ENCODE measurements at places on chromosomes 7 and 10. TPM values are rescaled to one million over a fixed set of nuclear protein-coding genes. Genes with fewer than 3 reads are reported as not detected.

DNA sequence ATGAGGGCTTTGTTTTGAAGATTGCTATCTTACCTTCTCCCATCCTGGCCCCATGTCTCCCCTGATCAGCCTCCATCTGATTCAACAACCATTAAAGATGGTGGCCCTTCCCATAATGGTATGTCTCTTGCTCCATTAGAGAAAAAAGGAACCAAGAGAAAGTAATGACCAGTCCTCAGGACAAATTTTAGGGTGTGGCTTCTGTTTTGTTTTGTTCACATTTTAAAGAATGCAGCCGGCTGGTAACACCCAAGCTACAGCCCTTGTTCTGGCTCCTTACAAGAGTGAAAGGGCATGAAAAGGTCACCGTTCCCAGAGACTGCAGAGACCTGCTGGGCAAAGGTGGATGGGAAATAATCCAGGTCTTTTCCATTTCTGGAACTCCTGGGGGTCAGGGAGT lies 287.9 kb upstream of the NEBL start:
- DNase-seq = no peak

The RADIL gene
- total RNA-seq = 3.9 TPM

DNA sequence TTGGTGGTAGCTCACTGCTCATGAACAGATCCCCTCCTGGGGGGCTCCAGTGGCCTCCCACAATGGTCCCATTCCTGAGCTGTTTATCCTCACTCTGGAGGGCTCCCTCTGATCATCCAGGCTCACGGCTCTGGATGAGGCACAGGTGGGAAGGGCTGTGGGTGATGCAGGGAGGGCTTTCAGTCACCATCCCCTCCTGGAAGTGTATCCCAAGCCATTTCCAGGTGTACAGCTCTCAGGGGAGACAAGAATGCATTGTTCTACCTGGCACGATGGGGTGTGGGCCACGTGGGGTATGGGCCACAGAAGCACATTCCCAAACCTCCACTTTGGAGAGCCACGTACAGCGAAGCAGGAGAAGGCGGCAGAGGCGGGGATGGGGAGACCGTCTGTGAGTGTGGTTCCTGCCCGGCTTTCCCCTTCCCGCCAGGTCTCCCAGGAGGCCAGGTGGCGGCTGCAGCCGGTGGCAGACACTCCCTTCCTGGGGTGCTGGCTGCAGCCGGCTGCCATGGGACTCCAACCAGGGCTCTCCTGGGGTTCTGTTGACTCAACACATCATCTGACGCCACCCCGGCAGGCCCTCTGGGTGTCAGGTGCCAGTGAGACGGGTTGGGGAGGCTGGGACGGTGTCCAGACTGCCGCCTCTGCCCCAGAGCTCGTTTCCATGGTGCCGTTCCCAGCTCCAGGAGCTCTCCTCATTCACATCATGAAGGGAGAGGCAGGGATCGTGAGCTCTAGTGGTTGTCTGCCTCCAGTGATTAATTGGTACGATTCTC lies 169.7 kb upstream of the RHEB start:
- DNase-seq = no peak

DNA sequence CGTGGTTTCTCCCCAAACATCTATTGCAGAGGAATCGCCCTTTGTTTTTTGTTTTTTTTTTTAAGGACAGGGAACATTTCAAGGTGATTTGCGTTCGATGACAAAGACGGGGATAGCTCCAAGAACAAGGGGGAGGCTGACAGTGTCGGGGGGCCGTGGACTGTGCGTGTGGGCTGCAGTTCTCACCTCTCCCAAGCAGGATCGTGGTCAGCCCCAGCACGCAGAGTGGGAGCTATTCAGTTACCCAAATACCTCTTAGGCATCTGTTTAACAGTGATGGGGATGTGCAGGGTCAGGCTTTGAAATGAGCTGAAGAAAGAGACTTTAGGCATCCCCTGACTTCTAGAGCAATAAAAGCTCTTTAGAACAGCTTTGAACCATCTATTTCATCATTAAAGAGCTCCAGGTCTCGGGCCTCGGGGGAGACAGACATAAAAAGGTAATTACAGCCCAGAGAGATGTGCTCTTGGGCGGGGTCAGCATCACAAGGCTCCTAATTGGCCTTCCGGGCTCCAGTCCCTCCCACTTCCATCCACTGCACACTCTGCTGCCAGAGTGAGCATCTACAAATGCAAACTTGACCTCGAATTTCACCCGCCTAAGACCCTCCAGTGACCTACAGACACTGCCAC lies 97.3 kb downstream of the MYL10 start:
- no peak for DNase-seq

DNA sequence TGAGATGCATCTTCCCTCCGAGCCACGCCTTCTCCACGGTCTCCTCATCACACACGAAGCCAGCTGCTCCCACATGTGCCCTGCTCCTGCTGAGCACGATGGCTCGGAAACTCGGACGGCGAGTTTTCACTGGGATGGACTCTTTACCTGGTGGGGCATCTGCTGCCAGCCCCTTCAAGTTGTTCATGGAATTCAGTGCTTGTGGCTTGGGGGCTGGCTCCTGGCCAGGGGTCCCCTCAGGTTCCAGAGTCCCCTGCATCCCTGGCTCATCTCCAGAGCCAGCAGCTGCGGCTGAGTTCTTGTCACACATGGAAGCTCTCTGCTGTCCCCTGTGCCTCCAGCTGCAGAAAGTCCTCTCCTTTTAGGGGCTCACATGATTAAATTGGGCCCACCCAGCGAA lies 654.0 kb downstream of the SDK1 start:
- no peak for DNase-seq

DNA sequence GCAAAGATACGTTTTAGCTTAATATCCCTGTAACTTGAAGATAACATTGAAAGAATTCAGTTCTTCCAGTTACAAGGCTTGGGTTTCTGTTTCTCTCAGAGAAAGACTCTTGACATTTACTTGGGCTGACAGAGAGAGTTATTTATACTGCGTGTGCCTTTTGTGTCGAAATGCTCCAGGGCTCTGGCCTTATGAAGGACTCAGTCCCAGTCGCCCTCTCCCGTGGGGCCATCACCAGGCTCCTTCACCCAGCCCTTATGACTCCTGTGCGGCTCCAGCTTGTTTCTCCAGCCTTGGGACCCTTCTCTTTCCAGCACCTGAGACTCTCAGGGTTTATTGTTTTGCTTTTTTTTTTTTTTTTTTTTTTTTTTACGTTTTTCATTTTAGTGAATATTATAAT lies 242.3 kb upstream of the DKK1 start:
- no peak for DNase-seq

DNA sequence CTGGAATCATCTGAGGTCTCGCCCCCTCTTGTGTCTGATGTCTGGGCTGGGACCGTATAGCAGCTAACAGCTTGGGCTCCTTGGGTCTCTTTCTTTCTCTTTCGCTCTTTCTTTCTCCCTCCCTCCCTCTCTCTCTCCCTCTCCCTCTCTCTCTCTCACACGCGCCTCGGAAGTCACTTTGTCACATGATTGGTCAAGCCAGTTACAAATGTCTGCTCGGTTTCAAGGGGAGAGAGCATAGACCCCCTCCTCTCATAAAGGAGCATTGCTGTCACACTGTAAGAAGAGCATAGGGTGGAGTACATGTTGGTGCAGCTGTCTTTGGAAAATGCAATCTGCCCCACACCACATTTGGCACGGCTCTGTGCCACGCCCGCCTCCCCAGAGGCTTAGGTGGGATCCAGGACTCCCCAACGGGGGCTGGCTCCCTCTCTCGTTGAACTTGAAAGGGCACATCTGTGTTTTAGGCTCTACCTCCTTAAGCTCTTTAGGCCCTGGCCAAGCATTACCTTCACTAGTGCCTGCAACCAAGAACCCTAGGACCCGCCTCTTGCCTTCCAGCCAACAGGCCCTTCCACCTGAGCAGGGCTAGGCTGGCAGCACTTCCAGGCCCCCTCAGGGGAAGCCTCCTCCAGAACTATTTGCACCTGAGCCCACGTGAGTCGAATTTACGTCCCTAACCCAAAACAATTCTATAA lies 61.9 kb upstream of the CACUL1 start:
- DNase-seq = no peak

DNA sequence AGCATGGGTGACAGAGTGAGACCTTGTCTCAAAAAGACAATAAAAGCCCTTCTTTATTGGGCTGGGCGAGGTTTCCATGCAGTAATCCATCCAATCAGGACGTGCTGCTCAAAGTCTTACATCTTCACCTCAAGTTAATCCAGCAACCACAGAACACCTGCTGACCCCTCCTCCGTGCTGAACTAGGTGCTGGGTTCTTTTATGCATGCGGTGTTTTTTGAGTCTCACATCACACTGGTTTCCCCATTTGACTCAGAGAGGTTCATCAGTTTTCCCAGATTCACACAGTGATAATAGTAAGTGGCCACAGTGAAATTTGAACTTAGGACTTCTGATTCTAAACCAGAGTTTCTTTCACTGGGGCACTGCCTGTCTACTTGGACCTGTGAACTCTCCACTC lies 58.3 kb upstream of the GTF2I start:
- no peak for DNase-seq

GRCh38 chr10:98323221-98324164 lies 55.5 kb upstream of the LOXL4 start:
- peak; percentile 44 for DNase-seq

The EBLN1 gene
- total RNA-seq = not detected

DNA sequence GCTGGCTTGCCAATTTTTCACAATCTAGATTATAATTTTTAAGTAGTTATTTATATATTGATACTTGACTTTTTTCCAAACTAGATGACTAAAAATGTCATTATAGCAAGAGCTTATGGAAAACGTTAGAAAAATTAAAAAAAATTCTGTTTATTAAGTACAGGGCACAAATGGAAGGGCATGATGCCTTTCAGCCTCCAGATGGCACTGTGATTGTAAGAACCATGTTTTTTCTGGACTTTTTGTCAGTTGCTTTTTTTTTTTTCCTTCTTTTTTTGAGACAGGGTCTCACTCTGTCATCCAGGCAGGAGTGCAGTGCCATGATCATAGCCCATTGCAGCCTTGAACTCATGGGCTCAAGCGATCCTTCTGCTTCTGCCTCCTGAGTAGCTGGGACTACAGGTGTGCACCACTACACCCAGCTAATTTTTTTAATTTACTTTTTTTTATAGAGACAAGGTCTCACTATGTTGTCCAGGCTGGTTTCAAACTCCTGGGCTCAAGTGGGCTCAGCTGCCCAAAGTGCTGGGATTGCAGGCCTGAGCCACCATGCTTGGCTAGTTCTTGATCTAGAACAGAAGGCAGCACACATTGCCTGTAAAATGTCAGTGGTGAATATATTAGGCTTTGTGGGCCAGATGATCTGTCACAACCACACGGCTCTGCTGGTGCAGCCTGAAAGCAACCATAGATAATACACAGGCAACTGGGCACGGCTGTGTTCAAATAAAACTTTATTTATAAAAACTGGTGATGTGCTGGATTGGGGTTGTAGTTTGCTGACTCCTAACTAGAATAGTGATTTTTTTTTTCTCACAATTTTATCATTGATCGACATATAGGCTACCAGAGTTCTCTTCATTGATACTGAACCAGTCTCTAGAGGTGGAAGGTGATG lies 27.4 kb downstream of the UCMA start:
- peak; percentile 70 for DNase-seq

The VIPR2 gene
- total RNA-seq = not detected

DNA sequence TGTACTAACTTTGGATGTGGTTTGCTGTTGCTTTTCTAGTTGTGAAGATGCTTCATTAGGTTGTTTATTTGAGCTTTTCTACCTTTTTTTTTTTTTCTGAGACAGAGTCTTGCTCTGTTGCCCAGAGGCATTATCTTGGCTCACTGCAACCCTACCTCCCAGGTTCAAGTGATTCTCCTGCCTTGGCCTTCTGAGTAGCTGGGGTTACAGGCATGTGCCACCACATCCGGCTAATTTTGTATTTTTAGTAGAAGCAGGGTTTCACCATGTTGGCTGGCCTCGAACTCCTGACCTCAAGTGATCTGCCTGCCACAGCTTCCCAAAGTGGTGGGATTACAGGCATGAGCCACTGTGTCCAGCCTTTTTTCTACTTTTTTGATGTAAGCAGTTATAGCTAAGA lies 93.7 kb downstream of the ADAM22 start:
- DNase-seq = no peak

GRCh38 chr10:34346516-34347100 lies 468.5 kb downstream of the PARD3 start:
- no peak for DNase-seq

The PANK1 gene
- 5.4 TPM for total RNA-seq

DNA sequence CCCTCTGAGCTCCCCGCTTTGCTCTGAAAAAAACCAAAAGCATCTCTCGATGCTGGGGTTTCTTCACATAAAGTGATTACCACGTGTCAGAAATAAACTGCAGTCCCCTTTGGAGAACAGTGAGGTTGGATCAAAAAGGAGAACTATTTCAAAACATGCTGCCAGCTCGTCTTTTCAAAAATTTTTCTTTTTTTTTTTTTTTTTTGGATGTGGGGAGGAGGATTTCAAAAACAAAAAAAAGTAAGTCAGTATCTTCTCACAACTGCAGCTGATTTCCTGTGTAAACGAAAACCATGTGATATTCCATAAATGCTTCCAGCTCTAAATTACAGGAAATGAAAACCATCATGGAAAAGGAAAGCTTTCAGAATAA lies 155.0 kb upstream of the LYZL2 start:
- DNase-seq = peak; percentile 79

GRCh38 chr10:103528549-103528948 lies 35.0 kb downstream of the NEURL1 start:
- no peak for DNase-seq

DNA sequence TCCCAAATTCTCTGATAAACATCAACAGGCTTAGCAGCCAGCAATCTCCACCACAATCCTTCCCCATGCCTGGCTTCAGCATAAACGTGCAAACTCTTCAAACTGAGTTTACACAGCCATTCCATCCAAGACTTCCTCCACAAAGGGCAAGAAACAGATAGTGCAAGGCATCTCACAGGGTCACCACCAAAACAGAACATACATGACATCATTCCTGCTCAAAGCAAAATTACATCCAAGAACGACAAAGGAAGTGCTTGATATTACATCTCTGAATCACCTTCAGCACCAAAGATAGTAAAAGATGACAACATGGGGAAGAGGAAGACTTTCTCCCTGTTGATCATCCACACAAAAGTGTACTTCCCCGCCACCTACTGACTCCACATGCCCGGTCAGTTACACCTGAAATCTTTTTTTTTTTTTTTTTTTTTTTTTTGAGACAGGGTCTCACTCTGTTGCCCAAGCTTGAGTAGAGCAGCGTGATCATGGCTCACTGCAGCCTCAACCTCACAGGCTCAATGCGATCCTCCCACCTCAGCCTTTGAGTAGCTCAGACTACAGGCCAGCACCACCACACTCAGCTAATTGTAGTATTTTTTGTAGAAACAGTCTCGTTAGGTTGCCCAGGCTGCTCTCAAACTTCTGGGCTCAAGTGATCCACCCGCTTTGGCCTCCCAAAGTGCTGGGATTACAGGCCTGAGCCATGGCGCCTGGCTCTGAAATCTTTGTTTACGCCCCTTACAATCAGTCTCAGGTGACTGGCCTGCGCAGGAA lies 127.5 kb downstream of the PARD3 start:
- no peak for DNase-seq

- no peak for DNase-seq
Observed at GRCh38 chr7:127876393-127876792, 154.8 kb downstream of the LRRC4 start.

- DNase-seq = no peak
Observed at GRCh38 chr7:107164092-107164491, 4.7 kb upstream of the HBP1 start.

GRCh38 chr10:29131952-29132547 lies 156.8 kb upstream of the LYZL1 start:
- peak; percentile 35 for DNase-seq

- DNase-seq = peak; percentile 60
Observed at GRCh38 chr7:93374345-93374940, 142.3 kb downstream of the VPS50 start.

- no peak for DNase-seq
Observed at GRCh38 chr10:50648089-50648934, 24.6 kb upstream of the SGMS1 start.

- peak; percentile 41 for DNase-seq
Observed at GRCh38 chr7:135510592-135511183, 786 bp upstream of the CNOT4 start.
